ENCODE measurements at places on chromosomes 7 and 10.

GRCh38 chr7:81333004-81333403 lies 414.2 kb upstream of the SEMA3C start:
- no peak for DNase-seq

DNA sequence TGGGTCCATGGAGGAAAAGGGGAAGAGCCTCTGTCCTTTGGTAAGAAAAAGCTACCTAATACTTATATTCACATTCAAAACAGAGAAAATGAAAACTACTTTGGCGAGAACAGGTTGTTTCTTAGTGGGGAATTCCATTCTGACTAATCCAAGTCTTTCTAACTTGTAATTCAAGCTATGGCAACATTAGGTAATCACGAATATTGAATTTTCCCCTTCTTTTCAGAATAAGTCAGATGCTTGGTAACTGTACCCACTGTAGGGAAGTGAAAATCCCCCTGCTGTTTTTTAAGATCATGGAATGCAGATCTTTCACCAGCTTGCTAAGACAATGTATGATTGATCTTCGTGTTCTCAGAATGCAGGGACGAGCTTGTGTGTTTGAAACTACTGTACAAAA lies 384.4 kb downstream of the TCERG1L start:
- no peak for DNase-seq

DNA sequence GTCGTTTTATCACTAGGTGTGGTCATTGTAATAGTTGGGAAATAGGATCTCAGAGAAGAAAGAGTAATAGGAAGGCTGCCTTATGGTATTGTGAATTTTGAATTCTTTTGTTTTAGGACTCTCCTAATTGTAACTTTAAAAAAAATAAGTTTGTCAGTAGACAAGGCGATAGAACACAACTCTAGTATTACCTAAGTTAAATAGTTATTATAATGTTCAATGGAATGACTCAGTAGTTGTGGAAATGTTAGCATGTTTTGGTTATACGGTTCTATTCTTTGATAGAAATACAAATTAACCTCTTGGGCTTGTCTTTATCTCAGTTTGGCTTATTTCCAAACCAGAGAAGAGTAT lies 1.4 kb downstream of the DNAH11 start:
- no peak for DNase-seq

DNA sequence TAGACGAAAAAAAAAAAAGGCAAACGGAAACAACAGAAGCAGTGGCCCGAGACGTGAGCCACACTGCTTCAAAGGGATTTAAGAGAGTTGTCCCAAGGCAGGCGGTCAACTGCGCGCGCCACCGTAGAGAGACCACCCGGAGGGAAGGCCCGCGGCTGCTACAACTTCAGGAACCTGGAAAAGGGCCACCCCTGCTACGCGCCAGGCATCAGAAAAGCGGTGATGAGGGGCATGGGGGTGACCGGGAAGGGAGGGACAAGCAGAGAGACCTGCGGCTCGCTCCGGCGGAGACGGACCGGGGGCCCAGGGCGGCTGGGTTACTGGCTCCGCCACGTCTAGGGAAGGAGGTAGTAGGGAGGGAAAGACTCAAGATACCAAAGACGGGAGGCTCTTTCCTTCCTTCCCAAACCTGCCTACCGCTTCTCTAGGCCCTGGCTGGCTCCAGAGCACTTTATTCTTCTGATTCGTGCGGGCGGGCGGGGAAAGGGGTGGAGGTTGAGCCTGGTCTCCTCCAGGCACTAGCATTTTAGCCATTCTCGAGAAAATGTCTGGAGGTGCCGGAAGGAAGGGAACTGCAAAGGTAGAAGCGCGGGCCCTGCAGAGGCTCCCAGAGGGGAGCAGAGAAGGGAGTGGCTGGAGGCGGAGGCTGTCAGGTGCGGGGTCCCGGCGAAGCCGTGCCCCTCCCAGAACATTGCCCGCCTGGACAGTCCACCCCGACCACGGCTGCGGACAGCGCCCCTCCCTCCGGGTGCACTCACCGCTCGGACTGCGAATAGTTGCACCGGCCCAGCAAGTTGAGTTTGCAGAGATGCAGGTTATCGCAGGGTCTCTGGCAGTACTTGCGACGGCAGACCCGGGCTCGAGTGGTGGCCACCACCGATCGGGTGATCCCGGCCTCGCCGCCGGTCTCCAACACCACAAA lies 993 bp downstream of the ZC3HAV1 start:
- no peak for DNase-seq

GRCh38 chr10:18472977-18473376 lies 178.4 kb downstream of the NSUN6 start:
- no peak for DNase-seq

DNA sequence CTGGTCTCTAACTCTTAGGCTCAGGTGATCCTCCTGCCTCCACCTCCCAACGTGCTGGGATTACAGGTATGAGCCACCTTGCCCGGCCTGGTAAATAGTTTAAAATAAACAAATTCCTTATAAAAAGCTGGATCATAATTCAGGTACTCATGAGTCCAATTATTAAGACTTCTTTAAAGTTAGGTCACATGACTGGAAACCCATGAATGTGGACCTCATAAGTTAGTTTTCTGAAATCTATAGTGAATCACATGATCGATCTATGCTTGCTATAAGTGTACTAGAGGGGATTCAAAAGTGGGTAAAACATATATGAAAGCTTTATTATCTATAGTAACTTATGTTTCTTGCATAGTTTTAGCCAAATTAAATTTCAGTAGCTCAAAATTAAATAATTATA lies 14.3 kb downstream of the NT5C3A start:
- DNase-seq = no peak

DNA sequence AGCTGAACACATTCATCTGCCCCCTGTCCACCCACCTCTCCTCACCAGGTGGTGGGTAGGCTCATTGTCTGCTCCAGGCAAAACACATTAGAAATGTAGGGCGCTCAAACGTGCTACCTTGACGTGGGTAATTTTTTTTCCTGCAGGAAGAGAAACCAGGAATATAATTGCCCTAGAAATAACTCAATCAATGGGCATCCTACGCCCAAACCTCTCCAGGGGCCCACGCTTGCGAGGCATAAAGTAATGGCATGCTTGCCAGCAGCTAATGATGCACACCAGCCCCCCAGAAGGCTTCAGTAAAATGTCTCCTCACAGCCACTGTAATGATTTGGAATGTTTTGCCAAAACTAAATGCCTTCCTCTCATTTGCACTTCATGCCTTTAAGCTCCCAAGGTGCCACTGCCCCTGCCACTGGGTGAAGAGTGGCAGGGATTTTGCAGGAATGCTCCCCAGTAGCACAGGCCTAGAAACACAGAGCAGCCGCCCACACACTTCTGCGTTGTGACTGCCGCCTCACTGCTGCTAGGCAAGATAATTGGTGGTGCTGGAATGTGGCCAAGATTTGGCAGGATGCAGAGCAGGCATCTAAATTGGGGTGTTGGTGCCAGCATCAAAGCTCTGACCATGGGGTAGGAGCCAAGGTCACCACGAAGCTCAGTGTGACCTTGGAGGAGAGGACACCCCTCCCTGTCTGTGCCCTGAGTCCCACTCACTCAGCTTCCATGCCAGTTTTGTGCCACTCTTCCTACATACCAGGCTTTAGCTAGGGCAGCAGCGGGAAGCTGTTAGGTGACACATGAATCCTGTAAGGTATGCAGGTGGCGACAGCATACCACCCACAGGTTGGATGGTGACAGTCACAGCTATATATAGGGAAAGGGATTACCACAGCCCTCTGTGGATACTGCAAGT lies 48.7 kb upstream of the PPP1R3C start:
- DNase-seq = no peak

- DNase-seq = no peak
Measured at GRCh38 chr10:98513704-98514103, 67.0 kb upstream of the HPS1 start.

DNA sequence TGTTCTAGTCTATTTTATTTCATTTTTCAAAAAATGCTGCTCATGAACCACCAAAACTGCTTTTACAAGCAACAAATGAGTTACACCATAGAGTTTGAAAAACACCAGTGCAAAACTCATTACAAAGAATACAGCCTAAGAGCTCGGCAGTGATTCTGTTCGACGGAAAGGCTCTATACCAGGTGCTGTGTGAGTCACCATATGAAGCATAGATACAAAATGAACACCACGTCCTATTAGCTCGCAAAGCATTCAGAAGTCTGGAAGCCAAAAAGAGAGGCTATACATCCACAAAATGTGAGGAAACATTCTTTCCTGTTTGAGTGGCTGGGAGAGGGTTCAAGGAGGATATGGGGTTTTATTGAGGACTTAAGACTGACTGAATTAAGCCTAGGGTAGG lies 136.1 kb downstream of the ATE1 start:
- no peak for DNase-seq

GRCh38 chr7:38051311-38051710 lies 126.7 kb upstream of the STARD3NL start:
- DNase-seq = no peak

GRCh38 chr7:141480953-141481352 lies 70.3 kb upstream of the AGK start:
- DNase-seq = no peak

- DNase-seq = no peak
Measured at GRCh38 chr7:123580406-123581161, 21.0 kb upstream of the ASB15 start.

Measured in stimulated activated CD4-positive, alpha-beta T cell treated with anti-CD3 and anti-CD28 coated beads, Interleukin-15, amount 100 ng/mL, for 1 hour (primary cell).